ENCODE measurements at places on chromosomes 1 and 21.

DNA sequence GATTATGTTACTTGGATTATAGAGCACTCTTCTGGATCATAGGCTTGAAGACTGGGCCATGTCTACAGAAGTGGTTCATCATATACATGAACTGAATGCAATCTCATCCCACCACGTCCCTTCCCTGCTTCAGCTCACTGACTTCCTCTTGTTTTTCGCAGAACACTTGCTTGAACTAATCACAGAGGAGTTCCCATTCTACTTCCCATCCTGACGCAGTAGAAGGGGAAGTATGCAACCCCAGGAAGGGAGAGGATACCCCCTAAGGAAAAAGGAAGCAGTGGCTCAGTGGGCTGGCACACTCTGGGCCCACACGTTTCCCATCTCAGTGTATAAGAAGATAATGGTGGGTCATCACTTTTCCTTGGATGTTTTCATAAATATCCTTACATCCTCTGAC lies 36.2 kb downstream of the CASQ2 start:
- no peak for DNase-seq

- DNase-seq, result no peak
Observed at GRCh38 chr1:92168657-92169056, 49.1 kb upstream of the C1orf146 start.

- no peak for DNase-seq
Observed at GRCh38 chr21:39048574-39048973, 134.7 kb downstream of the PSMG1 start.

GRCh38 chr21:29184037-29184436 lies 53.6 kb downstream of the MAP3K7CL start:
- DNase-seq, result no peak

DNA sequence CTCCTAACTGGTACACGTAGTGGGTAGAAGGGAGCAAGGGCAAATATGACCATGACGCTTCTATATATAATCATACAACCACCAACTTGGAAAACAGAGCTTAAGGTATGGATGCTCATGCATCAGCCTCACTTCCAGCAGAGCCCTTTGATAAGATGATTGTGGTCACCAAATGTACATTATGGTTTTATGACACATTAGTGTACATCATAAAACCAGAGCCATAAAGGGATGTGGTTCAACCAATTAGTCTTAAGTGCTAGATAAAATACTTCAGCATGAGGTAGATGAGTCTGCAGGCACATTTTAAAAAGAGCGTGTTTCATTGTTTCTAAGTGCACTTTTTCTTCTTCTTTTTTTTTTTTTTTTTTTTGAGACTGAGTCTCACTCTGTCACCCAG lies 43.7 kb downstream of the NIBAN1 start:
- no peak for DNase-seq

DNA sequence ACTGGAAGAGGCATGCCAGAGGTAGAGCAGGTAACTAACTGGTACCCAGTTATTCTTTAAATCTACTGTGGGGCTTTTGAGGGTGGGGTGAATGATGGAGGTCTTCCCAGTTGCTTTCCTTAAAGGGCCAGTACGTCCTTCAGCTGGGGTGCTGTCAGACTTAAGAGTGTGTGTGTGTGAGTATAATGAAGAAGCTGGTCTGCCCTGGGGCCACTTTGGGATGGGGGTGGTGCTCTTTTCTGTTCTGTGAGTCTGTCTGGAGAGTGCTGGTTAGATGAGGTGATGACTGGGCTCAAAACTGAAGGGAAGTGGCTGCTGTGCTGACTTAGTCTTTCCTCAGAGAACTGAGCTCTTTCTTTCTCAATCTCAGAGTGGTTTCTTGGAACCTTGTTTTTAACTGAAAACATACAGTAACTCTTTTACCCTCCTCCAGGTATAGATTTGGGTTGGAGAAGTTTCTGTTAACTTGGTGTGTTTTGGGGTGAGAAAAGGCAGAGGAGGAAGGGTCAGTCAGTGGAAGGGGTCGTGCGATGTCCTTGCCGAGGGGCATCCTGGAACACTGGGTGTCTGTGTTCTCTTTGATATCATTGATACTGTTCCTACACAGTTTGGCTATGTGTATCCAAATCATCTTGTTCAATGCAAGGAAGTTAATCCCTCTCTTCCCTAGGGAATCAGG lies 746 bp downstream of the MACF1 start:
- DNase-seq, result peak; percentile 47

- DNase-seq, result no peak
Observed at GRCh38 chr1:13617108-13617507, 33.5 kb downstream of the PDPN start.

DNA sequence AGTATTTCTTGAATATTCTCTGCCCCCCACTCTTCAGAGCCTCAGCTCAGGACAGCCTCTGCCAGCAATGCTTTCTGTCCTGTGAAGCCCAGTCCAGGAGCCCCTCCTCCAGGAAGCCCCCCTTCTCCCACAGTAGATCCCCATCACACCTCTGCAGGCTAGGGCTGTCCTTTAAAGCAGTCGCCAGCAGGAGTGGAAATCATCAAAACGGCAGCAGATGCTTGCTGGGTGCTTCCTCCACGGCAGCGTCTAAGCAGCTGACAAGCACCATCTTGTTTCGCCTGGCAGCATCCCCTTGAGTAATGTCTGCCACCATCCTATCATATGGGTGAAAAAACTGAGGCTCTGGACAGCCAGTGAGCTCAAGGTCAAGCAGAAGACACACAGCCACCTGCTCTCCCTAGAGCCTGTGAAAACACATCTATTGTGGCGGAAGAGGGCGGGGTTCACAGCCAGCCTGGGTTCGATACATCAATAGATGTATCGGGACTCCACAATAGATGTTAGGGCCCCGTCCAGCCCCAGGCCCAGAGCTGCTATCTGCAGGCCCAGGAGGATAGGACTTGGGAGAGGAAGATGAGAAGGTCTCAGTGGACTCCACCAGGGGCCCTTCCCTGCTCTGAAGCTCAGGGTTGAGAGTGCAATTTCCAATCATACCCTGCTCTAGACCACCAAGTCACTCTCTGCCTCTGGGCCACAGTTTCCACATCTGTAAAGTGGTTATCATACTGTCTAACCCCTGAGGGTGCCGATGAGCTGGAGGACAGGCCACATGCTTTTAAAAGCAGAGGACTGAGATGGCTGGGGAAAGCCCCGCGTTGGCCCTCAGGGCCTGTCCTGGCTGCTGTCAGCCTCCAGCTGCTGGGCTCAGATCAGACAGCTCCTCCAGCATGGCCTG lies 17.5 kb downstream of the RUNX3 start:
- DNase-seq, result no peak

DNA sequence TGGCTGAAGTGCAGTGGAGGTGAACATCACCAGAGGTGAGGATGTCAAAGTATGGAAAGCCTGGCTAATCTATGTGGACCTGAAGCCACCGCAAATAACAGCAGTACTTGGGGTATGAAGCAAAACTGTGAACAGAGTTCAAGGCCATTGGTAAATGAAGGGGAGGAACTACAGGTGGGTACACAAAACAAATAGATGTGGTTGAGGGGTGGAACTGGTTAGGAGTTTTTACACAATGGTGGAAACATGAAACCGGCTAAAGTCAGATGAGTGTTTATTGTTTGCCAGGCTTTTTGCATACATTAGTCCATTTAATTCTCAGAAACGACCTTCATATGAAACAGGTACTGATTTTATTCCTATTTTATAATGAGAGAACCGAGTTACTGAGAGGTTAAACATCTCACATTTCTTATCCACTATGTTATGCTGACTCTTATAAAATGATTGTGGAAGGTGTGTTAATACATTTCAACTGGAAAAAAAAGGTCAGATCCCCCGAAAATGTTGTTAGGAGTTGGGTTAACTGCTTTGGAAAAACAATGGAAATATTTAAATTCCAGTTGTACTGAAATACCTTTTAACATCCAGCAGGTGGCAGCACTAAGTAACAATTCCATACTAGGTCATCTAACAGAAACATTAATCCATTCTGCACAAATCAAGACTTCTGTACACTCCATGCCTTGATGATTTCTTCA lies 44.3 kb upstream of the GTF2B start:
- no peak for DNase-seq

GRCh38 chr1:51850420-51851223 lies 27.9 kb downstream of the NRDC start:
- no peak for DNase-seq

GRCh38 chr1:192104852-192105251 lies 53.4 kb upstream of the RGS18 start:
- no peak for DNase-seq

GRCh38 chr1:160210561-160210960 lies 5.4 kb downstream of the PEA15 start:
- no peak for DNase-seq

DNA sequence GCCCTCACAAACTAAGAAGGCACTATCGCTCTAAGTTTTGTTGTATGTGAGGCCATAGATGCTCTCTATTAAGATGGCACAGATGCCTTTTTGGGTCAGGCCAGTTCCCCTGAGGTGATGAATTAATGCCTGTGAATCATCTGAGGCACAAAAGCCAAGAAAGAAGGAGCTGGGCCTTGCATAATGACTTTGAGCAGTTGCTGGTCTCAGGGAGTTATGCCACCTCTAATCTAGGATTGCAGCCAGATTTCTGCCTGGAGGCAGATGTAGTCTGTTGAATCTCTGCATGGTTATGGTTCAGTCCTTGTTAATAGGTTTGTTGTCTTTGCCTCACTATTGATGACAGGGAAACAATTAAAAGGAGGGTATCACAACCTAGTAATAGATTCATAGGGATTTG lies 168.1 kb upstream of the CHRM3 start:
- no peak for DNase-seq

- DNase-seq, result no peak
Observed at GRCh38 chr1:160208557-160209320, 3.6 kb downstream of the PEA15 start.

GRCh38 chr1:77857552-77857951 lies 30.9 kb upstream of the NEXN start:
- DNase-seq, result no peak

GRCh38 chr1:230303822-230304221 lies 122.3 kb downstream of the PGBD5 start:
- no peak for DNase-seq

GRCh38 chr1:162530307-162530987 lies 31.1 kb upstream of the UAP1 start:
- DNase-seq, result no peak

GRCh38 chr1:24081190-24081589 lies 30.7 kb downstream of the MYOM3 start:
- DNase-seq, result no peak

DNA sequence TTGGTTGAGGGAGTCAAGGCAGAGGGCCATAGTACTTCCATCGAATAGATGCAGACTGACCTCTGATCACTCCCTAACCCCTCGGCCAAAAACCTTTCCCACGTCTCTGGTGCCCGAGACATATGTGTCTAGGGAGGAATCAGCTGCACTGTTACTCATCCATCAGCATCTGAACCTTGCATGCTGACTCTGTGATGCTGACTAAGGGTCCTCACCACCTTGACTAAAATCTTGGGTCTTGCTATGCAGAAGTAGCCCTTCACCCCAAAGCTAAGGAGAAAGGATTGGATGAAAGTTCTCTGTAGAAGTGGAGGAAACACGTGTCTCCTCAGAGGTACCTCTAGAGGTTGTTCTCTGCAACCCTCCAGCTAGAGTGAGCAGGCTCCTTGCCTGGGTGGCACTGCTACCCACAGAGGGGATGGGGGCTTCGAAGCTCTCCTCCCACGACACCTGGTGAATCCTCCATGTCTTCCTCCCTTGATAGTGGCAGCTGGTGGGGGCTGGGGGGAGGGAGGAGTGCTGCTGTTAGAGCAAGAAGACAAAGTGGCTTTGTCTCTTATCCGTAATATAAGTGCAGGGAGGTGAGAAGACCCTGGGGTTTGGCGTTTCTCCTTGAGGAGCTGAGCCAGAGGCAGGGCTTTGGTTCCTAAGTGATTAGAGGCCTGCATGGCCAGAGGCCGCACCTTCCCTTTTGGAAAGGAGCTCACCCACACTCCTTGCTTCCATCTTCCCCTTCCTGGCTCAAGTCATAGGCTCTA lies 45.1 kb downstream of the ATP2B4 start:
- DNase-seq, result no peak

GRCh38 chr21:35484032-35484431 lies 434.9 kb upstream of the RUNX1 start:
- no peak for DNase-seq

- no peak for DNase-seq
Observed at GRCh38 chr1:71987181-71987580, 295.2 kb downstream of the NEGR1 start.

DNA sequence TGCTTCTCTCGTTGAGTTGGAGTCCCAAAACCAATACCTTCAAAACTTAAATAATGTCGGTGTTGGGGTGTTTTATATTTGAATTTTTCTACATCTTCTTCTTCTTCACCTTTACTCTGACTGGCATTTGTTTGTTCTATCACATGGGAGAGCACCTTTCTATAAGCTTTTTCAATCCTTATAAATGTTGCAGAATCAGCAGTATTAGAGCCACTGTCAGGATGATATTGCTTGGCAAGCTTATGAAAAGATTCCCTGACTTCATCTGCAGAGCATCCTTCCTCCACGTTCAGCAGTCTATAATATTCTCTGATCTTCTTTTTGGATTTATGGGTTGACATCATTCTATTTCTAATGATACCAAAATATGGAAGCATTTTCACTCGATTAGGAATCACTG lies 2.6 kb downstream of the DNAJC28 start:
- no peak for DNase-seq

DNA sequence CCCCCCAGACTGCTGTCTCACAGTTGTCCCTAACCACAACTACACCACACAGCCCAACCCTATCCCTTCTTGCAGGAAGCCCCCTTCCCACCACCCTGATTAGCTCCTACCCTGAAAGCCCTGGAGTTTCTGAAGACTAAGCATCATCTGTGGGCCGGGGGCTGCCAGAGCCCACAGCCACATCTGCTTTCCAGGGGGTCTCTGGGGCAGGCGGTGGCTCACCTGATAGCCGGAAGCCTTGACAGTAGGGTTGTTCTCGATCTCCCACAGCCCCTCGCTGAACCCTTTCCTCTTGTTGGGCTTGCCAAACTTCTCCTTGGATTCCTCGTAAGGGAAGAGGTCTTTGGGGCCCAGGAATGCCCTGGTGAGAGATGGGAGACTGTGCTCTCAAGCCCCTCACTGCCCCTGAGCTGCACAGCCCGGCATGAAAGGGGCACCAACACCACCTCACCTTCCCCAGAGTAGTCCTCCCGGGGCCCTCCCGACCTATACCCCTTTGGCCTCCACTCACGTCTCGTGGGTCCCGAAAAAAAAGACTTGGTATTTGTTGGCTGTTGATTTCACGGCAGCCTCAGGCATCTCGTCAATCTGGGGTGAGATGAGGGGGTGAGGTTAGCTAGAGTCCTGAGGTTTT lies 4.0 kb upstream of the MRPL24 start:
- no peak for DNase-seq

DNA sequence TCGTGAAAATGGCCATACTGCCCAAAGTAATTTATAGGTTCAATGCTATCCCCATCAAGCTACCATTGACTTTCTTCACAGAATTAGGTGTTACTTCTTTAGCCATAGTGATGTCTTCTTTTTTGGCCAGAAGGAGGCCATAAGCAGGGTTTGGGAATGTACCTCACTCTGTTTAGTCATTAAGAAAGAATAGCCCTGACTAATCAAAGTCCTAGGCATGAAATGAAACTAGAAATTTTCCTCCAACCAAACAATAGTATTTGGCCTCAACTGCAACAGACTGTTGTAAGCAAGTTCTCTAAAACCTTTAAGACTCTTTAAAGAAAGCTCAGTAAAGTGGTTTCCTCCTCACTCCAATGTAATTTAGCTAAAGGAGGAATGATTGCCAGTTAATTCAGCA lies 163.9 kb downstream of the AKT3 start:
- no peak for DNase-seq

Data from stimulated activated CD8-positive, alpha-beta memory T cell treated with anti-CD3 and anti-CD28 coated beads, Interleukin-15, amount 100 ng/mL, for 1 hour (primary cell).